ENCODE measurements at places on chromosomes 3 and 15.

- DNase-seq, result no peak
Measured at GRCh38 chr3:23981136-23981535, 36.0 kb downstream of the NR1D2 start.

DNA sequence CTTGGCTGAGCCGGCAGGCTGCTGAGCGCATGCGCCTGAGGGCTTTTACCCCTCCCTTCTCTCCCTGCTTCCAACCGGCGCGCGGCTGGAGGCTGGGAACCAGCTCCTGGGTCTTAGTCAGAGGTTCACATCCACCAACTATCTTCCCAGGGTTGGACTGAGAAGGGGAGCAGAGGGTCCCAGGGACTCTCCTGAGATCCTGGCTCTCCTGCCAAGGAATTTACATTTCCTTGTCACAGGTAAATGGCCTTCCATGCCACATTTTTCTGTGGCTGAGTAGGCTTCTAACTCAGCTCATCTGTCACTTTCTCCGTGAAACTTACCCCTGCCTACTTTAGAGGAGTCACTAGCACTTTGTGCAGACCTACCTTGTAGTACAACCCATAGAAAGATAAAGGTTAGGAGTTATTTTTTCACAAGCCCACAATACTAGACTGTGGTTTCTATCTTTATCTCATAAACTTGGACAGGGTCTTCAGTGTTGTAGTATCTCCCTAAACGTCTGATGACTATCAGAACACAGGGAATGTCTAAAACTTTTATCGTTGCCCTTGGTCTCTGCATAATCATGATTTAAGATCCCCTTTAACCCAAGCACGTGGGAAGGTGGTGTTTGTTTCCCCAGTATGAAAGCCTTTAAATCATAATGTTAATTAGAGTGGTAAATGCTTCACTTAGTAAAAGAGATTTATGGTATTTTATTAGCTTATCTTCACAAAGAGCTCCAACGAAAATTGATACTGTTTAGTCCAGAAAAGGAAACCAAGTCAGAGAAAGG, 638 bp upstream of the TBC1D5 start:
- no peak for DNase-seq

DNA sequence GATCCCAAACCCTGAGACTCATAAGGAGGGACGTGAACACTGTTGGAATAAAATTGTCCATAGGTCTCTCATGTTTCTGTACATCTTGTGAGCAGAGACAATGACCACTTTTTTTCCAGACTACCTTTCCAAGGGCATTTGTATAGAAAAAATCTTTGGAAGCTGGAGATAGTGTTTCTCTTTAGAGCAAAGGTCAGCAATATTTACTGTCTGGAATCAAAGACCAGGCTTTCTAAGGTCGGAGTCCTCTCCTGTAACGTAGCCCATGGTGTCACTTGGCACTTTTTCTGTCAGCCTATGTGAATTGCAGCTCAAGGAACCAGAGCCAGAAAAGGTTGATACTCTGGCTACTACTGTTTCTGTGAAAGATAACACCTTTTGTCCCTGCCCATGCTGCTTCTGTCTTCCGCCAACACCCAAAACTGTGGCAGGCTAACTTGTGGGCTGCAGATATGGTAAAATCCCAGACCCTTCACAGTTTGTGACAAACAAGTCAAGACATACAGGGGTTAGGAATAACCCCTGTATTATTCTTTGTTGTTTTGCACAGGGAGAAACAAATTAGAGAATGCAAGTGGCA, 578.3 kb downstream of the GRM7 start:
- no peak for DNase-seq

DNA sequence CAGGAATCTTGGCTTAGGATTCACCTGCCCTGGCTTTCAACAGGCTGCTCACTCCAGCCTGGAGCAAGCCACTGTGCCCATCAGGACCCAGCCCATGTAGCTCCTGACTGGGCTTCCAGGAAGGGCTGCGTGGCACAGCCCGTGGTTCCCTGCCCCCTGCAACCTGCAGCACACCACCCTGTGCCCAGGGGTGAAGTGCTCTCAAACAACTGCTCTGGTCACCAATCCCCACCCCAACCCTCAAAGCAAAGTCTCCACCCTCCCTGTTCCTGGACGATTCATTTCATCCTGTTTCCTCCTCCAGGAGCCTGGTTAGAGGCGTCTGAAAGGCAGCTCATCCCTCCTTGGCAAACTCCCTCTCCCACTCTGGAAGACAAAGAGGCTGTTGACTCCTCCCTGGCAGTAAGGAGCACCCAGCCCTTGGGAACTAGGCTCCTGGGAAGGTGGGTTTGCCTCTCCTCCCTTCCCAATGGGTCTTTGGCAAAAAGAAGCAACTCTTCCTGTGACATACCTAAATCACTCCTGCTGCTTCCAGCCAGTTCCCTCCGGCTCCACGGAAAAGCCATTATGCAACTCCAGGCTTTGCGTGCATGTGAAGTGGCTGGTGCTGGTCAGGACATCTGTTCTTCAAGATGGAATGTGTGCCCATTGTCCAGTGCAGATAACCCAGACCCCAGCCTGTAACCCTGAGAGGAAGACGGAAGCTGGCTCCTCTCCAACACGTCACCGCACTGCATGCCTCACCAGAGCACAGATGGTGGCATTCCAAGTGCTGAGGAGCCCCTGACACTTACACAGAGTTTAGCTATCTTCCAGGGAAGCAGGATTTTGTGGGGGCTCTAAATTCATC, 29.1 kb upstream of the VIPR1 start:
- no peak for DNase-seq

- no peak for DNase-seq
Measured at GRCh38 chr3:197682713-197683112, 54.0 kb downstream of the RUBCN start.

DNA sequence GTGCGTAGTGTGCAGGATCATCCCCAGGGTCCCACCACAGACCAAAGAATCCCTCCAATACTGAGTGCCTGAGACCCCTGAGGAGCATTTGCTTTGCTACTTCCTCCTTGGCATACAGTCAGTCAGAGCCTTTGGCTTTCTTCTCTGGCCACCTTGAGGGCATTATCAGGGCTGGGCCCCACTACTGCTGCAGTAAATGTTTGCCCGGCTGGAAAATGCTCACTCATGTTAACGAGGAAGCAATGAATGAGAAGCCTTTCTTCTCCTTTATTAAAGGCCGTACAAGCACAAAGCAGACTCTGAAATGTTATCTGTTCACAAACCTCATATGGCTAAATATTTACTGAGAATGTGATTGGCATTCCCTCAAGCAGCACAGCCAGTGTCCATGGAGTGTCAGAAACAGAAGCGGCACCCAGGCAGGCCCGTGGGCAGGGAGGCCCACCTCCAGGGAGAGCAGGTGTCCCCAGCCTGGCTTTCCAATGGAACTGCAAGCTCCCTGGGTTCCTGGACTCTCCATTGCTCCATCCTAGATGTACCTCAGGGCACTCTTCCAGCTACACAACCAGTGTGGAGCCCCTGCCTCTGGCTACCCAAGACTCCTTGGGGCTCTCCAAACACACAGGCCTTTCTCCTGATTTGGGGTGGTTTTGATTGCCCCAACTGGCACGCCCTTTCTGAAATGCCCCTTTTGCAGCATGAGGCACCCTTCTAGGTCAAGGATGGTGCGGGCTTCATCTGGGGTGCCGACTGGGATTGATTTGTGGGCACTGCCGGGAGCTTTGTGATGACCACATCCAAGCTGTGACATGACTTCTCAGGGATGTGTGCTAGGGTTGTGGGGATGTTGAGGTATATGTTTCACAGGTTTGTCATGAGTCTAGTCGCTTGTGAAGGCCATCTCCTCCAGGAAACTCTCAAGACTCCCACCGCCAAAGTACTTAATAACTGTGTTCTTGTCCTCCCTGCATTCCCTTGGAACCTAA, 195.6 kb downstream of the FAM43A start:
- DNase-seq, result no peak

DNA sequence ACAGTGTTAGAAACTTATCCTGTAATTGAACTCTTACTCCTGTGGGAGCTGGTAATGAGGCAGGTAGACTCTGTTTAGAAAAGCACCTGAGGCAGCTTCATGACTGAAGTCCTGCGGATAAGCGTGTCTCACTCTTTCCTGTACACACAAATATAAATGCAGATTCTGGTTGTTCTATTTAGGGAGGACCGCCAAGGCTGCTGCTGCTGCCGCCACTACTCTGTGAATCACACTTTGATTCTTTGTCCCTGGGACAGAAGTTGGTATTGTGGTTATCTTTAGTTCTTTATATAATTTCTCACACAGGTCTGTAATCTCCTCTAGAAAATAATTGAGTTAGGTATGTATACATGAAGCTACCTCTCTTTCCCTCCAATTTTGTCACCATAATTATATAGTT, 3.6 kb downstream of the LSAMP start:
- DNase-seq, result no peak

DNA sequence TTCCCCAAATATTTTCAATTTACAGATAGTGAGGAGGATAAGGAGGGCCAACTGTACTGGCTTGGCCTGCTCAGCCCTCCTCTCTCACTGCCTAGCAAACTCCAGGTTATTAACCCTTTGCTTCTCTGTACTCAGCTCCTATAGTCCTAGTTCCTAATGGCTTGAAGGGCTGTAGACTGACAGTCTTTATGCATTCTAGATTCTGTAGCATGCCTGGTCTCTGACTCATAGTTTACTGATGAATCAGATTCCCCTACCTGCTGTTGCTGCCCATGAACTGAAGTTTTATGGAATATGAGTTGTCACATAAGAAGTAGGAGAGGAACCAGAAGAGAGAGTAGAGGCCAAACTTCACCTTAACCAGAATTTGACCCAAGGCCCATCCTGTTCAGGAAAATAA, 27.1 kb upstream of the MAP3K13 start:
- DNase-seq, result no peak

- DNase-seq, result no peak
Measured at GRCh38 chr3:172142051-172142863, 102.9 kb downstream of the FNDC3B start.

DNA sequence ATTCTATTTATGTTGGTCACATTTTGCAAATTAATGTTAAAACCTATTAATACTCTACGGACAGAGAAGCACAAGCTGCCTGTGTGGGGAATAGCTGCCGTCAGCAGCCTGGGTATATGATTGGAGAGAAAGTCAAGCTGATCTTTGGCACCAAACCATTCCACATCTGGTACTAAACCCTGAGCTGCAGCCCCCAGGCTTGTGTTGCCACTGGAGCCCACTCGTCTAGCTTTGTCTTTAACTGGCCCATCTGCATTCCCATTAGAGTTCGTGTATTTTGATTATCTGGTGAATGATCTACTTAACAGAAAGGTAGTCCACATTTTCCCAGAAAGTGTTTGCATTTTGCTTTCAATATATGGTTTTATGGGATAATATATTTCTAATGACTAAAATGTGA, 5.4 kb downstream of the NDUFB4 start:
- DNase-seq, result no peak

GRCh38 chr15:65082303-65082953, 5.9 kb downstream of the KBTBD13 start:
- DNase-seq, result no peak

DNA sequence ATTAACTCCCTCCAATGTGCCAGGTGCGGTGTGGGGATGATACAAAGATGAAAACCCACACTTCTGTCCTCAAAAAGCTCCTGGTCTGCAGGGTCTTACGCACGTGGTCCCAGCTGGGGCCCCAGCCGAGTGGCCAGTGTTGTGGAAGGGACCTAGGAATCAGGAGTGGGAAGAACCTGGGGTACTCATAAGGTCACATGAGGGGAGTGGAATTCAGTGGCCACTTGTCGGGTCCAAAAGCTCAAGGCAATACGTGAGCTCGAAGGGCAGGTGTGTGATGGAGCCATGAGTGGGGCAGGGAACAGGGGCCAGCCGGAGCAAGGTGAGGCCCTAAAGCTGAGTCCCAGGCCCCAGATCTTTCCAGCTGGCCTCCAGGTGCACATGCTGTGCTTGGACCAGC, 260.0 kb upstream of the LYSMD4 start:
- no peak for DNase-seq

DNA sequence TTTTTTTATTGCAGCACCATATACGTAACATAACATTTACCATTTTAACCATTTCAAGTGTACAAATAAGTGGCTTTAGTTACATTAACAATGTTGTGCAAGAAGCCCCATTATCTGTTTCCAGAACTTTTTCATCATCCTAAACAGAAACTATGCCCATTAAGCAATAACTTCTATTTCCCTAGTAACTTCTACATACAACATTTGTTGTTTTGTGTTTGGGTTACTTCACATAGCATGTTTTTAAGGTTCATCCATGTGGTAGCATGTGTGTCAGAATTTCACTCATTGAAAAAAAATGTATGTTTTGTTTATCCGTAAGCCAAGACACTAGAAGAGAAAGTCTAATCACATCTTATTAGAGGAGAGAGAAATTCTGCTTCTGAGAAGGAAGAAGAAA, 450.5 kb upstream of the PDZRN3 start:
- DNase-seq, result no peak

- DNase-seq, result no peak
Measured at GRCh38 chr3:158105119-158105709, 1.0 kb downstream of the SHOX2 start.

DNA sequence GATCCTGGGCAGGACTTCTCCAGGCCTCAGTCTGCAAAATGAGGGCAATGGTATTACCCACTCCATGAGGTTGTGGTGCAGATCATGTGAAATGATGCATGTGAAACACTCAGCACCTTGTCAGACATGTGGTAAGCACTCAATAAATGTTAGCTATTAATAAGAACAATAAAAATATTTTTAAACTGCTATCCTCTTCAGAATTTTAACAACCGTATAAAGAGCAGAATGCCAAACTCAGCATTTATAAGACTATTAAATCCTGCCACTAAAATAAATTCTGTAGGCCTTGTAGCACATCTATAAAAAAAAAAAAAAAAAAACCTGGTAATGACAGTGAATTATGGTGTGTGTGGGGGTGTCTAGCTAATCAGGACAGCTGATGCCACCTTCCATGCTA, 213.9 kb upstream of the UMPS start:
- DNase-seq, result no peak

GRCh38 chr3:45904931-45905330, 18.6 kb downstream of the CCR9 start:
- DNase-seq, result no peak

DNA sequence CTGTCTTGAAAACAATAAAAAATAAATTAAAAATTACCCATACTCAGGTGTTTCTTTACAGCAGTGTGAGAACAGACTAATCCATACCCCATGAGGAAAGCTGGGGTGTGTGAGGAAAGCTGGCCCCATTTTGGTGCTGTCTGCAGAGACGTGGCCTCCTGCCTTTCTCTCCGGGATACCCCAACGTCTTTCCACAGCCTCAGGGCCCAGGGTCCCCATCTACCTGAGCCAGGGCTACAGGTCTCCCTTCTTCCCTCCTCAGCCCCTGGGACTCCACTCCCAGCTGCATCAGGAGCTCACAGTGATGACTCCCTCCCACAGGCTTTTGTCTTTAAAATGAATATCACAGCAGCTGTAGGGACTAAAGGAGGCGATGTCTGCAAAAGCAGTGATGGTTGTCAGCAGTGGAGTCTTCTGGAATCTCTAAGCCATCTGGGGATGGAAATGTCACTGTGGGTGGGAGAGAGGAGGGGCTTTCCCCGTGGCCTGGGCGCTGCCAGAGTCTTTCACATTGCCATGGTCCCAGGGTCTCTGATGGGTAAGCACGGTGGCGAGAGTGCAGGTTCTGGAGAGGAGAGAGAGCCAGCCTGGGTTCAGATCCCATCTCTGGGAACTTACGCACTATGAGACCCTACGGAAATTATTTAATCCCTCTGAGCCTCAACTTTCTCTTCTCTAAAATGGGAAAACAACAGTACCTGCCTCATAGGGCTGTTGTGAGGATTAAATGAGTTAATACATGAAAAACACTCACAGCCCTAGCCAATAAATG, 259.3 kb downstream of the PLCL2 start:
- no peak for DNase-seq

Measured in HAP-1 (cell line).